K562 (cell line): ENCODE measurements at places on chromosomes 5 and 9. TPM values are rescaled to one million over a fixed set of nuclear protein-coding genes. Genes with fewer than 3 reads are reported as not detected.

The DMGDH gene
- total RNA-seq: 0.51 and 0.58 TPM in 2 replicates

The SLC27A6 gene
- total RNA-seq: 0.76 and 1.2 TPM in 2 replicates

DNA sequence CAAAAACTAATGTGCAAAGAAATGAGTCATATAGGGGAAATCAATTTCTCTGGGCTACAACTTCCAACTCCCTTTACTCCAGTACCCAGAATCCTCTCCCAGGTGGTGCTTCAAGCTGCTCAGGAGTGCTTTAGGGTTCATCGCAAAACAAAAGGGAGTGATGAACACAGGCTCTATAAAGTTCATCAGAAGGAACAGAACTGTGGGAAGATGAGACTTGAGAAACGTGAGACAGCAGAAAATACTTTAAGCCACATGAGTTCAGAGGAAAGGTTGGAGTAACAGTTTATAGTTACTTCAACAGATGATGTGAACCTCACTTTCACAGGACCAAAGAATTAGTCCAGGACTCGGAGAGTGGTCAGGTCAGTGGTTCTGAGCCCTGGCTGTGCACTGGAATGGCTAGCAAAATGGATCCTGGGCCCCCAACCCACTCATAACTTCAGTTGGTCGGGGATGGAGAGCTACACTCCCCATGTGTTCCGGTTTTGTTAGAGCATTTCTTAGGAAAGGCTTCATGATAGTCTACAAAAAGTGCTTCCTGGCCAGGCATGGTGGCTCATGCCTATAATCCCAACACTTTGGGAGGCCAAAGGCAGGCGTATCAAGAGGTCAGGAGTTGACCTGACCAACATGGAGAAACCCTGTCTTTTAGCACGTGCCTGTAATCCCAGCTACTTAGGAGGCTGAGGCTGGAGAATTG, 4.3 kb downstream of the RPL12 start:
- no peak overlapping the region for H3K4me3 ChIP-seq
- H3K27me3 ChIP-seq: no peaks in the 10 kb centered on the region
- peaks cover 83% of the 10 kb centered on the region for H3K36me3 ChIP-seq
- peaks cover 8% of the 10 kb centered on the region for H3K4me1 ChIP-seq
- H3K27ac ChIP-seq: peak overlapping the region; percentile 82; the same call in 2 of the 3 replicates
- DNase-seq: peak; percentile 34

GRCh38 chr9:26271495-26272122, 593.4 kb upstream of the TUSC1 start:
- DNase-seq: no peak
- H3K27ac ChIP-seq: no peak overlapping the region
- no peaks in the 10 kb centered on the region for H3K36me3 ChIP-seq
- H3K4me3 ChIP-seq: no peak overlapping the region
- H3K4me1 ChIP-seq: no peaks in the 10 kb centered on the region

DNA sequence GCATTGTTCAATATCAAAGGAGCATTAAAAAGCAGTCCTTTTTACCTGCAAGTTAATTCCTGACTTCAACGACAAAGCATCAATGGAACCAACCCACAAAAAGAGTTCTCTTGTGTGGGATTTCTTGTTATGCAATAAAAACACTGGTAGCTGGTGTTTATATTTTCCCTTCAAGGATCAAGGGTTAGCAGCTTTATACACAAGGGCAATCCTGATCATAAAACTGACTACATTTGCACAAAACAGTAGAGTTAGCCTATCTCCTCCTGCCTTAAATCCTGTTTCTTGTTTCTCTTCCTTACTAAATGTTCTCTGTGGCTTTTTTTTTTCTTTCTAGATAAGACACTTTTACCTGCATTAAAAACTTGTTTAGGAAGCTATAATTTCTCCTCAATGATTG, 306.4 kb downstream of the SLCO4C1 start:
- H3K27me3 ChIP-seq: no peaks in the 10 kb centered on the region
- H3K36me3 ChIP-seq: no peaks in the 10 kb centered on the region
- no peak overlapping the region for H3K4me3 ChIP-seq
- no peak overlapping the region for H3K27ac ChIP-seq
- H3K4me1 ChIP-seq: no peaks in the 10 kb centered on the region

- H3K4me1 ChIP-seq: no peaks in the 10 kb centered on the region
- H3K27me3 ChIP-seq: no peaks in the 10 kb centered on the region
- no peak for DNase-seq
- no peaks in the 10 kb centered on the region for H3K36me3 ChIP-seq
- H3K27ac ChIP-seq: no peak overlapping the region
- H3K4me3 ChIP-seq: no peak overlapping the region
These were observed 71.1 kb downstream of the FBXL7 start for GRCh38 chr5:15571081-15571480.

The SNAPC4 gene
- total RNA-seq: 17.1 and 18.7 TPM in 2 replicates

GRCh38 chr5:92003806-92004205, 620.7 kb upstream of the ARRDC3 start:
- H3K27ac ChIP-seq: no peak overlapping the region
- no peaks in the 10 kb centered on the region for H3K36me3 ChIP-seq
- H3K27me3 ChIP-seq: no peaks in the 10 kb centered on the region
- DNase-seq: no peak
- no peaks in the 10 kb centered on the region for H3K4me1 ChIP-seq
- no peak overlapping the region for H3K4me3 ChIP-seq

DNA sequence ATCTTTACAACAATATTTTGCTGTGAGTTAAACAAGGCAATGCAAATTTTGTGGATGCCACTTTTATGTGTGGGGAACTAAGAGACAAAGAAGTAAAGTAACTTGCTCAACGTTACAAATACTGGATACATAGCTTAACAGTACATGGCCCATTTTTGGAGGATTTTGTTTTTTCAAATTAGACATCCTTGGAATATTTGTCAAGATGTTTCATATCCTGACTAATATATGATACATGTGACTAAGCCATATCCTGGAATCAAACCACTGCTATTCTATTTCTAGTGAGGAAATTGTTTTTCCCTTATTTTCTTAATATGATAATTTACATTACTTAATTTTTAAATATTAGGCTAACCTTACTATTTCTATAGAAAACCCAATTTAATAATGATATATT, 529.8 kb downstream of the DMRTA1 start:
- H3K4me3 ChIP-seq: no peak overlapping the region
- H3K27me3 ChIP-seq: no peaks in the 10 kb centered on the region
- DNase-seq: no peak
- H3K4me1 ChIP-seq: no peaks in the 10 kb centered on the region
- no peak overlapping the region for H3K27ac ChIP-seq

The C1QTNF2 gene
- not detected in 2 replicates for total RNA-seq

The TERT gene
- total RNA-seq: 3.3 and 3.4 TPM in 2 replicates

The IFNA21 gene
- not detected in 2 replicates for total RNA-seq

The PTGR1 gene
- 0.22 and 0.36 TPM in 2 replicates for total RNA-seq

The DHFR gene
- total RNA-seq: 76.1 and 76.4 TPM in 2 replicates

The NPR3 gene
- 0.04 TPM in 1 of 2 replicates, not detected in the other for total RNA-seq

The MRPL50 gene
- 19.7 and 21.9 TPM in 2 replicates for total RNA-seq

- no peak overlapping the region for H3K27ac ChIP-seq
- no peaks in the 10 kb centered on the region for H3K4me1 ChIP-seq
- H3K36me3 ChIP-seq: no peaks in the 10 kb centered on the region
- no peaks in the 10 kb centered on the region for H3K27me3 ChIP-seq
- DNase-seq: no peak
These were observed 170.2 kb upstream of the POU5F2 start for GRCh38 chr5:93911609-93912008.

DNA sequence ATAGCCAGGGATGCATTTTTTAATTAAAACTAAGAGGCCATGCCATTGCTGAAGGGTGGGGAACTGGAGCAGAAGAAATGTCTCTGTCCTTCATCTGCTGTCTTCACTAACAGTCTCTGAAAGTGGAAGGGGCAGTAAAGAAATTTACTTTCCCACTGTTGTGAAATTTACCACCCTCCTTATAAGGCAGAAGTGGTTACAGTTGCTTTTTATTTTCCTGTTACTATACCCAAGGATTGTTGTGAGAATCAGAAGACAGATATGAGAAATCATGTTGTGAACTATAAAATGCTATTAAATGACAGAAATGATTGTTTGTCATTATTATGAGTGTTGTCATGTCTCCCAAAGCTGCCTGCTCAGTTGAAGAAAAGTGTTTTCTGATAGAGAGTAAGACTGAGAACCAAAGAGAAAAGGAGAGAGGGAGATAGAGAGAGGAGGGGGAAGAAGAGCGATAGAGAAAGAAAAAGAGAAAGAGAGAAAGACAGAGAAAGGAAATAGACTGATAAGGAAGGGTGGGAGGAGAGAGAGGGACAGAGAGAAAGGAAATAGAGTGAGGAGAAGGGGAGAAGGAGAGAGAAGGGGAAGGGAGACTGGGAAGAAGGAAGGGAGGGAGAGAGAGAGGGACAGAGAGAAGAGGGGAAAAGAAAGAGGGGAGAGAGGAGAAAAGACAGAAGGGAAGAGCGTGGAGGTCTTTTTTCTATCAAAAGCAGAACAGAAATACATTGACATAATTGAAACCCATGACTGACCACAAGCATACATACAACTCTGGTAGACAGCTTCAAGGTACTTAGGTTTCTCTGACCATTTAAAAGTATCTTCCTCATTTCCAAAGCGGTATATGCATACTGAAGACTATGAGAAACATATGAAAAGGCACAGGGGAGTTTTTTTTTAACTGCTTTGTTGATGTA, 22.5 kb downstream of the SEC61B start:
- H3K27me3 ChIP-seq: no peaks in the 10 kb centered on the region
- H3K36me3 ChIP-seq: no peaks in the 10 kb centered on the region
- H3K4me1 ChIP-seq: no peaks in the 10 kb centered on the region
- no peak overlapping the region for H3K27ac ChIP-seq
- no peak for DNase-seq
